ENCODE measurements at places on chromosomes 11 and 22.
A peak's percentile ranks its signal among the peaks of the same experiment; 100 is the strongest.

DNA sequence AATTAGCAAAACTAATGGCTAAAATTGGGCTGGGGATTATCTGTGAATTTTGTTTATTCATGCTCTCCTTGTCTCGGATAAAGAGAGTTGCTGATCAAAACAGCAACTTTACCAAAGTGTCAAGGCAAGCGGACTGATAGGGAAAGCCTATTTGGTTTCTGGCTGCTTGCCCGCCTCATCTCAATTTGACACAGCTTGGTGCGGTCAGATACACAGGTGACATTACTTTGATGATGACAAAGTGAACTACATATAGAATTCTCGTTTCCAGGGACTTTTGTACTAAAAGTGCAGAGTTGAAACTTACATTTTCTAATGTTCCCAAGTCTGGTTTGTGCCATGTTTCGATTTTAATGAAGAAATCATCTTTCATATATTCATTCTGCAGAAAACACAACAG is 22.8 kb downstream of the PITPNB start:
- no peak for DNase-seq

- no peak for DNase-seq
These were observed 76.1 kb upstream of the RAB1B start for GRCh38 chr11:66192181-66192863.

GRCh38 chr11:18452927-18453326 is 2.7 kb upstream of the LDHAL6A start:
- no peak for DNase-seq

DNA sequence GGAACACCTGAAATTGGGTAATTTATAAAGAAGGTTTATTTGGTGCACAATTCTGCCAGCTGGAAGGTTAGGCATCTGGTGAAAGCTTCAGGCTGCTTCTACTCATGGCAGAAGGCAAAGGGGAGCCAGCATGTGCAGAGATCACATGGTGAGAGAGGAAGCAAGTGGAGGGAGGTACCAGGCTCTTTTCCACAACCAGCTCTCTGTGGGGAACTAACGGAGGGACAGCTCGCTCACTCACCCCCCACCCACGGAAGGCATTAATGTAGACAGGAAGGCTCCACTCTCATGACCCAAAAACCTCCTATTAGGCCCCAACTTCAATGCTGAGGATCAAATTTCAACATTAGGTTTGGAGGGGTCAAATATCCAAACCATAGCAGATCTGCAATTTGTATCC is 75.6 kb upstream of the ARHGAP32 start:
- DNase-seq: no peak

DNA sequence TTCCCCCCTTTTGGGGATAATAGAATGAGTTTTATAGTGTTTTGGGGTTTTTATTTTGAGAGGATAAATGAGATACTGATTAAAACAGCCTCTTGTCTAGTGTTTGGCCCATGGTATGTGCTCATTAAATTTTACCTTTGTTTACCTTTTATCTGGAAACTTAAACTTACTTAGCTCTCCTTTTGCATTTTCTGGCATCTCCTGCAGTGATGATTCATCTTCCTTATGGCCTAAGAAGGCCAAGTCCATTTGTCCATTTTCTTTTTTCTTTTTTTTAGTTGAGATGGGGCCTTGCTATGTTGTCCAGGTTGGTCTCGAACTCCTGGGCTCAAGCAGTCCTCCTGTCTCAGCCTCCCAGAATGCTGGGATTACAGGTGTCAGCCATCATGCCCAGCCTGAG is 156.3 kb downstream of the COMMD9 start:
- DNase-seq: no peak

GRCh38 chr11:72859126-72859525 is 44.9 kb downstream of the ATG16L2 start:
- no peak for DNase-seq

DNA sequence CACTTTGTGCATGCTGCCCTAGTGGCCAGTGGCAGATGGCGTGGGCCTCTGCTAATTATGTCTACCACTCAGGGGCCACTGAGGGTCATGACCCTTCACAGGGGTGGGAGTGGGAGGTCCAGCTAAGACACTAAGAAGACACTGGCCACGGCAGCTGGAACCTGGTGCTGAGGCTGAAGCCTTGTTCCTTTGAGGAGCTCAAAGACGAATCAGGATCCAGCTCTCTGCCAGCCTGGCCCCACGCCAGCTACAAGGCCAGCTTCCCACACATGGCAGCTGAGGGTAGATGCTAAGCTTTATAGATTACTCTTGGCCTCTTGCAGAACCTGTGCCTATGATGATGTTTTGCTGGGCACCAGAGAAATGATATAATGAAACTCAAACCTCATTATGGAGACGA is 226.3 kb downstream of the DSCAML1 start:
- no peak for DNase-seq

DNA sequence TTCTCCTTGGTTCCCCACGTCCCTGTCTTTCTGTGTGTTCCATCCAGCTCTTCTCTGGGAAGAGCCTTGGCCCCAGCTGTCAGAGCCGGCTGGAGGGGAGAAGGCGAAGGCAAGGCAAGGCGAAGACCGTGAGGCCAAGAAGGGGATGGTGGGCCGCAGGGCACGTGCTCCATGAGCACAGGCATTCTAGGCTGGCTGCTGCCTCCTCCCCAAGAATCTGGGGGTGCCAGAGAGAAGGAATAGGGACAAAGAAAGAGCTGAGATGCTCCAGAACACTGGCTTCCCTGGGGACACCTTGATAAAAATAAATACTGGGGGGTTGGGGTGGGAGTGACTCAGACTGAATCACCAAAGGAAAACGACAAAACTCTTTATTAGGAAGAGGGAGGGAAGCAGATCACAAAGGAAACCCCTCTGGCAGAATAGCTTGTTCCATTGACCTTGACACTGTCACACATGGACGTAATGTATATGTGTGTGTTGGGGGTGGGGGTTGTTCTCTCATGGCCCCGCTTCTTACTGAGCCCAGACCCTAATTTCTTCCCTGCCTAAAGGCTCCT is 52.5 kb downstream of the NECTIN1 start:
- no peak for DNase-seq

DNA sequence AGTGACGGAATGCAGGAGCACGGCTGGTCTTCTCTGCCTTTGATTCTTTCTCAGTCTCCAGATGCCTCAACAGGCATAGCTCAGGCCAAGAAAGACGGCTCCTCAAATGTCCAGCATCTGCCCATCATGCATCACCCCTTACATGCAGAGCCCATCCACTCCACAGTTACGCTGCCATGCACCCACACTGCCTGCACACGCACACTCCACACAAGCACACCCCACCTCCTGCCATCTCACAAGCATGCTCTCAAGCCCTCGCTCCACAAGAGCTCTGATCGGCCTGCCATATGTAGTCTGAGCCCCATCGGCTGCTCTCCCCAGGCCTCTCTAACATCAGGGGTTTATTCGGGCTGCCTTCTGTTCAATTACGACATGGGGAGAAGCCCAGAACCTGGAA is 18.8 kb downstream of the SCN4B start:
- no peak for DNase-seq

DNA sequence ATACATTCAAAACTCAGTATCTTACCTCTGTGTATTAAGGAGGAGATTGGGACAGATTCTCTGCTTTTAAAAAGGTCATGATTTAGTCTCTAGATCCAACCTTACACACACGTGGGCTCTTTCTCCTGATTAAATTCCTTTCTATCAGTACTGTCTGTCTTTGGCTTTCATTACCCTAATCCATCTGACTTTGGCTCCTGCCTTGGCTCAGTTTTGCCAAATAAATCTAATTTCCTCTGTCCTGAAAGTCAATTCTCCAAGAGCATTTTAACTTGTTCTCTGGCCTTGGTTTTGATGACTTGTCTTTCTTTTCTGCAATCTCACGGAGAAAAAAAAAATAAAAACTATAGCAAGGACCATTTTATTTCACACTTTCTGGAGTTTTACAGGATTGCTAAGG is 176.6 kb upstream of the PDGFD start:
- no peak for DNase-seq

GRCh38 chr11:10125522-10126133 is 168.4 kb downstream of the SBF2 start:
- no peak for DNase-seq

- DNase-seq: no peak
These were observed 541.4 kb upstream of the CCDC90B start for GRCh38 chr11:83827520-83827919.

DNA sequence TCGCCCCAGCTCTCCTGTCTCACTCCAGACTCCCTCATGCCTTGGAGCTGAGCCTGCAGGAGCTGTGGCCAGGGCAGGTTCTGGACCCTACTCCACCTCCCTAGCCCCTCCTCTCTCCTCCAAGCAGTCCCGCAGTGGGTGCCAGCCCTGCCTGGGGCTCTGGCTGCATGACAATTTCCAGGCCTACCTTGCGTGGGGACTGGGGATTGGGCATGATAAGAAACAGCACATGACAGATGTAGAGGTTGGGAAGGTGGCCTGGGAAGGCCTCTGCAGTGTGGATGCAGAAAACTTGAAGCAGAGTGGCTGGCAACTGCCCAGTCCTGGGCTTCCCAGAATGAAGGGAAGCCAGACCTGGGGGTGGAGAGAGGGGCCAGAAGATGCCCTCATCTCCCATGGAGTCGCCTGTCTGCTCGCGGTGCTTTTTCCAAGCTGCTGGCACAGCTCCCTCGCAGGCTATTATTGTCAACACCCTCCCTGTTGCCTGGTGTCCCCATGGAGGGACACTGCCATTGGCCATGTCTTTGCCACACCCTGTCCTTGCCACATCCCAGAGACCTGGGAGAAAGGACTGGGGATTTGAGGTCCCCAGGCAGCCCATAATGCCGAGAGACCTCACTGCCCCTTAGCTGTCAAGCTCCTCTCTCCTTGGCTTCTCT is 48.9 kb upstream of the CDON start:
- DNase-seq: no peak

DNA sequence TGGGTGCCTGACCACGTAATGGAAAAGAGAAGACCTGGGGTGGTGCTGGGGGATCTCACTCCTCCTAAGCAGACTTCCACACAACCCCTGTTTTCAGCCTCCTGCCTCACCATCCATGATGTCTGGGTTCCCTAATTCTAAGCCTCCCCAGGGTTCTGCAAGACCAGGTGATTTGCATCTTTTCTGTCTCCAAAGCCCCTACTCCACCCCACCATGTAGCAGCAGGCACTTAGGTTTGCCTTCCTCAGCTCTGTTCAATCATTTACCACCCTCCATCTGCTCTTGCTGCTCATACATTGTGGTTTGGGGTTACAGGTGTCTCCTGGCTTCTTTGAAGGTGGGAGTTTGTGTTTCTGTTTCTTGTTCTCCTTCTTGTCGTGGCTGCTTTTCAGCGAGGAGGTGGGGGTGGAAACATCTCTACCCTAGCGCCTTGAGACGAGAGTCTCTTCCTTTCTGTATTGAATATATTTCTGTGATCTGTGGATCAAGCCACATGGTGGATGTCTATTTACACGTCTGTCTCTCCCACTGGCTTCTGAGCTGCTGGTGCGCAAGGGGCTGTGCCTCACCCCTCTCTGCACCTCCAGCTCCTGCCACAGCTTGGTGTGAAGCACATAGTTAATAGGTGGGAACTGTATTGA is 6.6 kb upstream of the SSTR3 start:
- DNase-seq: peak; percentile 83

- no peak for DNase-seq
These were observed 30.2 kb downstream of the USP47 start for GRCh38 chr11:11871991-11872401.

DNA sequence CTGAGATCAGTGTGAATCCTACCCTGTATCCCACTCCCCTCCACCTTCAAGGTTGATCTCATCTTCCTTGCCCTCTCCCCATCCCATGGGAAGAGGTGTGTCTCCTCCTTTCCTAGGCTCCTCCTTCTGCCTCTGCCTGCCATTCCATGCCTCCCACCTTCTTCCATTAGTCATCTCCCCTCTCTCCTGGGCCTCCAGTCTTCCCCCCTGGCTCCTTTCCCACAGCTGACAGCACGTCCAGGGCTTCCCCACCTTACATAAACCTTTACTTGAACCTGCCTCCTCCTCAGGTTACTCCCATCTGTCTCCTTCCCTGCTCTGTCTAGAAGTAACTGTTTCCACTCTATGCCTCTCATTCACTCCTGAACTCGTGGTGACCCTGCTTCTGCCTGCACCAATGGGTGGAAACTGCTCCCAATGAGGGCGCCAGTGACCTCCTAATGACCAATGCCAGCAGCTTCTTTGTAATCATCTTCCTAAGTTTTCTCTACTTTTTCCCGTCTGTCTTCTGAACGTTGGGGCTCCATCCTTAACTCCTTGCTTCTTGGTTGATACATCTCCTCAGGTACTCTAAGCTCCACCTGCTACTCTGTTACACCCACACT is 266.9 kb upstream of the NARS2 start:
- no peak for DNase-seq
